ENCODE measurements at places on chromosomes 1 and 21. TPM values are rescaled to one million over a fixed set of nuclear protein-coding genes. Genes with fewer than 3 reads are reported as not detected.

Gene GPATCH2
- 39.3 TPM for total RNA-seq

DNA sequence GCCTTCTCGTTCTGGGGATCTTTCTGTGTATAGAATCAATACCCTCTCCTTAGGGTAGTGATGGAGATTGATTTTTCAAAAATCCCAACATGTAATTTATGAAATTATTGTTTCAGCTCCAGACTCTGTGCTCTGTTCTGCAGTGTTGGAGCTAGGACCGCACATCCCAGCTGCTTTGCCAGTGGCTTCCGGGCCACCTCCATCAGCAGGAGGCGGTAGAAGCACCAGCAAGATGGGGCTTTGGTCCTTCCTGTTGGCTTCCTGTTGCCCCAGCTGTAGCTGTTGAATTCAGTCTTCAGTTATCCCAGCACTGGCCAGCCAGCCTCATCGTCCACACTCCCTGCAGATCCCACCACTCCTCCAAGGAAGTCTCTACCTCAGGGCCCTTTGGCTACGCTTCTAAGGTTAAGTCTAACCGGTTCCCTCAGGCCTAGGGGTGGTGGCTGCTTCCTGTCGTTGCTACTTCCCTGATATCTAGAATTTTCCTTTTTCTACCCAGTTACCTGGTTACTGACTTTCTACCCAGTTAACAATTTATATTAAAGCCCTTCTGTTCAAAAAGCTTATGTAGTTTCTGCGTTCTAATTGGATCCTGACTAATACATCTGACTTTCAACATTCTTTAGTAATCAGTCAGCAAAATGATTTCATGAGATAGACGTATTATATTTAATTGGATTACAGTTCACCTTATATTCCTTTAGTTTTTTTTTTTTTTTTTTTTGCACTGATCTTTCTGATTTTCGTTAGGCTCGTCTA lies 24.6 kb downstream of the GALNT2 start:
- no peaks in the 10 kb centered on the region for H3K36me3 ChIP-seq
- no peak for DNase-seq
- peaks cover 4% of the 10 kb centered on the region for H3K4me1 ChIP-seq
- no peak overlapping the region for H3K4me3 ChIP-seq

DNA sequence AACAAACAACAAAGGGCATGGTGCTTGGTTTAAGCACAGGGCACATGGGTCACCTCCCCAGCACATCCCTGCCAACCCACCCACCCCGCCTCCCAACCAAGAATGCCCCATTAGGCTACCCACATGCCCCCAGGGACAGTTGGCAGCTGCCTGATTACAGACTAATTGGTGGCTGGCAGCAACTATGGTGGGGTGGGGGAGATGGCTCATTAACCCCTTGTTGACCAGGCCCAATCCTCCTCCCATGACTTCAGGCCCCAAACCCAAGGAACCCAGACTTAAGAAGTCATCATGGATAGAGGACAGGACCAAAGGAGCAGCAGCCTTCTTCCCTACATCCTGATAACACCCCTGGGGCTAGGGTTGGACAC lies 1.3 kb downstream of the RIMS3 start:
- DNase-seq = no peak
- peaks cover 17% of the 10 kb centered on the region for H3K4me1 ChIP-seq
- H3K4me3 ChIP-seq = no peak overlapping the region

DNA sequence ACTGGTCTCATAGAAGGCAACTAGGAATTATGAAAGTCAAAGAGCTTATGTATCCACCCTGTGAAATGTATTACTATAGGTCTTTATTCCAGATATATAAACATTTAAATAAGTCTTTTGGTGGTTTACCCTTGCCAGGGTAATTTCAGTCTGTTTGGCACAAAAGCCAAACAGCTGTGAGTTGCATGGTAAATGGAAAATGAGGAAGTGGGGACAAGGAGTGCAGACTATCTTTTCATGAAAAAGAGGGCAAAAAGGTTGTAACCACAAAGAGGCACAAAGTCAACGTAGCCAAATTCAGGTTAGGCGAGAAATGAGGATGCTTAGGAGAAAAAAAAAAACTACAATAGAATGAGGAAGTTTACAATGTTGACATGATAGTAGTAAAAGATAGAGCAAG lies 492.3 kb upstream of the PRMT6 start:
- DNase-seq = no peak
- no peaks in the 10 kb centered on the region for H3K36me3 ChIP-seq
- no peak overlapping the region for H3K27ac ChIP-seq
- no peaks in the 10 kb centered on the region for H3K27me3 ChIP-seq

DNA sequence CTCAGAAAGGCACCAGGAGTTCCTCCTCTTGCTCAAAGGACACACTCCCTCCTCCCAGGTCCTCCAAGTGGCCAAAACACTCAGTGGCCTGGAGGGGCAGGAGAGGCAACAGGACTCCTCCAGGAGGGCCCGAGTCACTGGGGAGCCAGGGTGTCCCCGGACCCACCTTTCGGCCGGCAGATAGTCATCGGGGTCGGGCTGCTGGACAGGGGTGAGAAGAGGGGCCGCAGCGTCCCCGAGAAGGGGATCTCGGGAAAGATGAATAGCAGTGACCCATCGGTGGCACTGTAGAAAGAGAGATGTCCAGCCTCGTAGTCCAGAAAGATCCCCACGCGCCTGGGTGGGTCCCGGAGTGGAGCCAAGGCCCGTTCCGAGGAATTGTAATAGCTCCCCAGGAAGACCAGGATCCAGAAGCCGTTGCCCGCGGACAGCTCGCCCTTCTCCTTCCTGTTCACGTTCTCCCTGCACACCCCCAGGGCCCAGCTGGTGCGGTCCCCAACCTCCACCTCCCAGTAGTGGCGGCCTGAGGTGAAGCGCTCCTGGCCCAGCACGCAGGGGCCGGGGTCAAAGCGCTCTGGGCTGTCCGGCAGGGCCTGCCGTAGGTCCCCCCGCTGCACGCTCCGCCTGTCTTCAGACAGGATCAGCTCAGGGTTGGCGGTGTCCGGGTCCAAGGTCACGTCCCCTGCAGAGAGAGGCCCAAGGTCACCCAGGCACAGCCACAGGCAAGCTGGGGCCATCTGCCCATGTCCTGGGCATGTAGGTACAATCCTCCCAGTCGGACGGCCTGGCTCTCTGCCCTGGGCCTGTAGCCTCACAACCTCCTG lies 11.9 kb downstream of the TRIM11 start:
- no peak overlapping the region for H3K4me3 ChIP-seq
- no peak overlapping the region for H3K27ac ChIP-seq
- H3K36me3 ChIP-seq = no peaks in the 10 kb centered on the region

DNA sequence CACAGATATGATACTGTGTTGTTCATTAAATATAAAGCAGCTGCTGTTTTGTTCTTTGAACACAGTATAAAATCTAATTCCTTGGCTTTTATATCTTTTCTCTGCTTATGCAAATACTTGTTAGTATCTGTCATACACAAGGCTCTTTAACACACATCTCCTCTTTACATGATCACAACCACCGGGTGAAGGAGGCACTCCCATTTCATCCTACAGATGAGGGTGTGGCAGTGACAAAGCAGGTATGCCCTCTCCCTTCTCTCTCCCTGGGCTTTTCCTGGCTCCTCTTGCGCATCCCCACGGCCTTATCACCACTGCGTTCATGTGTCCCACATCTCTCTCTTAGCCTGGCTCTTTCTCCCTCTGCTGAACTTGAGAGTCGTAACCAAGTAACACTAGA lies 38.2 kb downstream of the JUN start:
- DNase-seq = no peak
- H3K27ac ChIP-seq = no peak overlapping the region
- H3K4me3 ChIP-seq = no peak overlapping the region
- H3K36me3 ChIP-seq = no peaks in the 10 kb centered on the region
- H3K4me1 ChIP-seq = no peaks in the 10 kb centered on the region
- H3K27me3 ChIP-seq = no peaks in the 10 kb centered on the region

- DNase-seq = peak; percentile 70
- no peak overlapping the region for H3K27ac ChIP-seq
- no peaks in the 10 kb centered on the region for H3K36me3 ChIP-seq
- peak overlapping the region; percentile 47 for H3K4me3 ChIP-seq
- H3K4me1 ChIP-seq = no peaks in the 10 kb centered on the region
Observed at GRCh38 chr1:226100436-226101391, 38.2 kb downstream of the H3-3A start.

GRCh38 chr1:163770265-163770664 lies 448.5 kb downstream of the NUF2 start:
- no peaks in the 10 kb centered on the region for H3K36me3 ChIP-seq
- H3K4me1 ChIP-seq = peaks cover 5% of the 10 kb centered on the region
- H3K27me3 ChIP-seq = no peaks in the 10 kb centered on the region
- H3K4me3 ChIP-seq = no peak overlapping the region

GRCh38 chr1:221458447-221459156 lies 283.3 kb downstream of the DUSP10 start:
- no peaks in the 10 kb centered on the region for H3K27me3 ChIP-seq
- H3K4me1 ChIP-seq = no peaks in the 10 kb centered on the region
- H3K36me3 ChIP-seq = no peaks in the 10 kb centered on the region
- H3K27ac ChIP-seq = no peak overlapping the region
- no peak for DNase-seq
- no peak overlapping the region for H3K4me3 ChIP-seq

Measured in neural progenitor cell (in vitro differentiated cells).